ENCODE measurements at places on chromosomes 3 and 15.

GRCh38 chr3:9703240-9703639 lies 393 bp upstream of the CPNE9 start:
- DNase-seq, result no peak

GRCh38 chr3:169327546-169328356 lies 335.8 kb downstream of the MECOM start:
- no peak for DNase-seq

GRCh38 chr3:57393977-57394376 lies 101.5 kb upstream of the ASB14 start:
- DNase-seq, result no peak

DNA sequence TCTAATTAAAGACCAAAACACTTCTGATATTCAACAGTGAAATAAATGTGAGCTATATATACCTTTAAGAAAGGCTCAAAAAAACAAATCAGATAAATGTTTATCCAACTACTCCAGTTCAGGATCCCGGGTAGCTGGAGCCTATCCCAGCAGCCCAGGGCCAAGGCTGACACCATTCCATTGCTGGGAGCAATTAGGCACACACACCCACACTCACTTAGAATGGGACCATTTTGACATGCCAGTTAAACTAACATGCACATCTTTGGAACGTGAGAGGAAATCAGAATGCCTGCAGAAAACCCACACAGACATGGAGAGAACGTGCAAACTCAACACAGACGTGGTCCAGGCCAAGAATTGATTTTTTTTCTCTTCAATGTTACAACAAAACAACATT lies 30.0 kb upstream of the PLSCR4 start:
- no peak for DNase-seq

All from amniotic epithelial cell (primary cell).